ENCODE measurements at places on chromosomes 2 and 18.

DNA sequence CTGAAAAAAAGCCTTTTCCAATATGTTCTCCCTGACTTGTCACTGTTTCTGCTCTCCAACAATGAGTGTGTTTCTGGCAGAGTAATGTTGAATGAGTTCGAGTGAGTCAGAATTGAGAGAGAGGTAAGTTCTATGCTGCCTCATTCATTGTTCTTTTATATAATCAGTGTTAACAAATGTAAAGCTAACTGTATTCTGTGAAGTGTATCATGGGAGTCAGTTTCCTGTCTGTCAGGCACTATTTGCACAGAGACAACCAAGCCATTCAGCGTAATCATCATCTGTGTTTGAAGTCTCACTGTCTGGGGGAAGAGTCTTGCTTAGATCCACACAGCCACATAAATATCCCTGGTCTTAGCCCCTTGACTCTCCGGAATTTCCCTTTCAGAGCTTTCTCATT, 22.0 kb upstream of the UPP2 start:
- peak; percentile 48 for DNase-seq

DNA sequence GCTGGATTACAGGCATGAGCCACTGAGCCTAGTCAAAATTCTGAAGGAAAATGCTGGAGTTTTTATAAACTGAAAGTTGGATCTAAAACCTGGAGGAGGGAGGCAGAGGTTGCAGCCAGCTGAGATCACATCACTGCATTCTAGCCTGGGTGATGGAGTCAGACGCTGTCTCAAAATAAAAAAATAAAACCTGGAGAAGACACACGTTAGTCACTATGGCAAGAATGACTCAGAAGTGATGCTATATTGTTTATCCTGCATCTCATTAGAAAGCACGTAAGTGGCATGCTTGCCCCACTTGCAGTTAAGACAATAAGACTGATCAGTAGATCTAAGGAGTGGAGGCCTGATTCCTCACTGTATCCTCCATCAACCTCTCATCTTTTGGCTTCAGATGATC, 106.6 kb upstream of the STON1 start:
- peak; percentile 71 for DNase-seq

GRCh38 chr18:46566111-46566510, 90.9 kb downstream of the LOXHD1 start:
- DNase-seq: no peak

DNA sequence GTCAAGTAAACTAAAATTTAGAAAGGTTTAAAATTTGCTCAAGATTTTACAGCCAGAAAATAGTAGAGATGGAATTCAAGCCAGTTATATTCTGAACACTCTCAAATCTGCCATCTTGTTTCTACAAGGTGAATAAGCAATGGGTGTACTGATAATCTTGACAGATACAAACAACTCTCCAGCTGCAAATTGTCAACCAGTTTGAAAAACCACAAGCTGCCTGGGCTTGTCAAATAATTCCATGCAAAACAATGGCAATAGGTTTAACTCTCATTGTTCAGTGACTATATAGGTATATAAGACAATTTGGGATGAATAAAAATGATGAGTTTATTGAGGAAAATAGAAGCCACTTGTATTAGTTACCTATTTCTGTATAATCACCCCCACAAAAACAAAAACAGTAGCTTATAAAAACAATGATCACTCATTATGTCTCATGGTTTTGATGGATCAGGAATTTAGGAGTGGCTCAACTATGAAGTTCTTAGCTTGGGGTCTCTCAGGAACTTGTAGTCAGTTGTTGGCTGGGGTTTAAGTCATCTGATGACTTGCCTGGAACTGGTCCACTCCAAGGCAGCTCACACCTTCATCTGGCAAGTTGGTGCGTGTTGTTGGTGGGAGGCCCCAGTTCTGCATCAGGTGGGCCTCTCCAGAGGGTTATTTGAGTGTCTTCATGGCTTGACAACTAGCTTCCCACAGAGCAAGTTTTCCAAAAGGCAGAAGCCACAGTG, 12.6 kb upstream of the EVA1A start:
- DNase-seq: no peak

DNA sequence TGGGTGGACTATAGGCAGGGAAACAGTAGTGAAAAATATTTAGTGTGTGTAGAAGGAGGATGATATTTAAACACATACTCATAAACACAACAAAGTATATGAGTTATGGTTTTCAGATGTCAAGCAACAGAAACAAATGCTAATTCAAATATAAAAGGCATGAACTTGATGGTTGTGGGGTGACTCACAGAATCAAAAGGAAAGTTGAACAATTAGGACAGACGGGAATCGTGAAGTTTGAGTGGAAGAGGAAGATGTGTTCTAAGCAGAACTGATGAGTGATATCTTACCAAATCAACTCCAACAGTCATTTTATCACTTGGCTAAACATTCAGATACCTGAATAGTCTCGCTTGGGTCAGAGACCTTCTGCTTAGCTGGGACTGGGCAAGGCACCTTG, 53.6 kb upstream of the ITGA6 start:
- no peak for DNase-seq

GRCh38 chr18:58522132-58522531, 106.8 kb downstream of the ALPK2 start:
- no peak for DNase-seq

Data from A172 (cell line).